AG08395 (cell line): ENCODE measurements at places on chromosomes 13 and 19.

DNA sequence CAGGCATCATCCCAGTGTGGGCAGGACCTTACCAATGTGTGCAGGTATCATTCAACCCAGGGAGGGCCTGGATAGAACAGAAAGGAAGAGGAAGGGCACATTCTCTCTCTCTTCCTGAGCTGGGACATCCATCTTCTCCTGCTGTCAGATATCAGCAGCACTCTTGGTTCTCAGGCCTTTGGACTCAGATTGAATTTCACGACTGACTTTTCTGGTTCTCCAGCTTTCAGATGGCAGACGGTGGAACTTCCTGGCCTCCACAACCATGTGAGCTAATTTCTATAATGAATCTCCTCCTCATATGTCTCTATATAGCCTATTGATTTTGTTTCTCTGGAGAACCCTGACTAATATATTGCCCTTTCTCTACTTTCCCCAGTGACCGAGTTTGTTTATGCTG lies 77.3 kb downstream of the OLFM4 start:
- no peak for DNase-seq

DNA sequence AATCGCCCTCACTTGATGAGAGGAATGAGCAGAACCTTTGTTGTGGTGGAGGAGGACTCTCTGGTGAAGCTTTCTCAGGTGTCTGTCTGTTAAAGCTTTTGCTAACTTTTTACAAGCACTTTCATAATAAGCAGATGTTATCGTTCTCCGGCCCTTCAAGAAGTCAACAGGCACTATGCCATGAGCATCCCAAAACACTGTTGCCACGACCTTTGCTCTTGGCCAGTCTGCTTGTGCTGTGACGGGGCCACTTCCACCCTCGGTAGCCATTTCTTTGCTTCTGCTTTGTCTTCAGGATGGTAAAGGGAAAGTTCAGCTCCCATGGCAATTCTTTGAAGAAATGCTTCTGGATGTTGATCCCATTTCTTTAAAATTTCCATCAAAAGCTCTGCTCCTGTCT lies 93.5 kb upstream of the ANKRD10 start:
- DNase-seq, result no peak

GRCh38 chr13:99471221-99472121 lies 29.8 kb upstream of the TM9SF2 start:
- peak; percentile 32 for DNase-seq

DNA sequence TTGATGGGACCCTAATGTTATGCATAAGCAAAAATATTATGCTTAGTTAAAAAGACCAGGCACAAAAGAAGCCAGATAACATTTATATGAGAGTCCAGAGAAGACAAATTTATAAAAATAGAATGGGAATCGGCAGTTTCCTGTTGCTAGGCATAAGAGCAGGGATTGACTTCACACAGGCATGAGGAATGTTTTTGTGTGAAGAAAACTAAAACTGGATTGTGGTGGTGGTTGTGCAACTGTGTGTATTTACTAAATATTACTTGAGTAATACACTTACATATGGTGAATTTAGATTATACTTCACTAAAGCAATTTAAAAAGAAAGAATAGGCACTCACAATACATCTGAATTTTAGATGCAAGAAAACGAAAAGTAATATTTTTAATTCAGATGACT lies 108.3 kb downstream of the SLITRK1 start:
- no peak for DNase-seq

GRCh38 chr13:74246487-74246886 lies 112.3 kb upstream of the KLF12 start:
- peak; percentile 12 for DNase-seq

- DNase-seq, result peak; percentile 48
Measured at GRCh38 chr19:41872775-41873647, 4.1 kb upstream of the CD79A start.

- DNase-seq, result no peak
Measured at GRCh38 chr13:61777899-61778298, 362.2 kb upstream of the PCDH20 start.

DNA sequence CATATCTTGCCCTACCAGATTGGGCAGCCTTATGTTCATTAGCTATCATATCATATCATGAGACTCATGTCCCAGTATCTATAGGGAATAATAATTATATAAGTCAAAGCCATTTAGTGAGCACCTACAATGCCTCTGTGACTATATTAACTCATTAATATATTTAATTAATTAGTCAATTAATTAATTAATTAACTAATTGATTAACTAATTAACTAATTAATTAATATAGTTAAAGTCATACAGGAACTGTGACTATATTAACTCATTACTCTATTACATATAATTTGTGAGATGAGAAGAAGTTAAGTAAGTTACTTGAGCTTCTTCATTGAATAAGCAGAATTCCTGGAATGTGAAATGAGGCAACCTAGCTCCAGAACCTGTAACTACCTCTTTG lies 588.3 kb upstream of the SLITRK1 start:
- DNase-seq, result no peak

DNA sequence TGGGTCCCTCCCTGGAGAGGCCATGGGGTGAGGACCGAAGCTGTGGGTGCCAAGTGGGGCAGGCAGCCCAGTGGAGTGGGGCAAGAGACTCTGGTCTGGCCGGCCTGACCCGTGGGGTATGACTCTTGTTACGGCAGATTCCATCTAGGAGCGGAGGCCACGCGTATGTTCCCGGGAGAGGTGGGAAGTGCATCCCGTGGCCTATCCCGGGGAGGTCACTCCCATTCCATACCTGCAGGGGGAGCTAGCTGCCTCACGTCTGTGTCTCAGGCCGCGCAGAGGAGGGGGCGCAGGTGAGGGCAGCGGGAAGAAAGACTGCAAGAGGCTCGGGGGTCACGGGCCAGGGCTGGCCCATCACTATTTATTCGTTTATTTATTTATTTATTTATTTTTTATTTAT lies 4.9 kb downstream of the CSNK1G2 start:
- peak; percentile 42 for DNase-seq
